ENCODE measurements at places on chromosomes 3 and 15.

DNA sequence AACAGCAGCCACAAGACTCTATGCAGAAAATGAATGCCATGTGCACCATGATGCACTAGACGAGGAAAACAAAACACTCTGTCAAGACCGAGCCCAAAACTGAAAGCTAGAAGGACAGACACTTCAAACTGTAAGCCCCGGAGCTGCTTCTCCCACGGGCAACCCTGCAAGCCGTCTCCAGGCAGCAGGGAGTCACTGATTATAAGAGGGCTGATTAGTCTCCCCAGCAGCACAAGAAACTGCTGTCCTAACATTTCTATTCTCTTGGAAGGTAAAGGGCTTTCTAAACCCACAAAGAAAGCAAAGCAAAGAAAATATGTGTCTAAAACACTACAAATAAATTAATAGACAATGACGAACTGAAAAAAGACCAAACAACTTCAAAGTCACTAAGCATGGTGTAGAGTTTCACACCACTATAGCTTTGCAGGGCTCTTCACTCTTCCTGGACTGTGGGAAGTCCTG, 15.5 kb downstream of the TBC1D2B start:
- DNase-seq: no peak

DNA sequence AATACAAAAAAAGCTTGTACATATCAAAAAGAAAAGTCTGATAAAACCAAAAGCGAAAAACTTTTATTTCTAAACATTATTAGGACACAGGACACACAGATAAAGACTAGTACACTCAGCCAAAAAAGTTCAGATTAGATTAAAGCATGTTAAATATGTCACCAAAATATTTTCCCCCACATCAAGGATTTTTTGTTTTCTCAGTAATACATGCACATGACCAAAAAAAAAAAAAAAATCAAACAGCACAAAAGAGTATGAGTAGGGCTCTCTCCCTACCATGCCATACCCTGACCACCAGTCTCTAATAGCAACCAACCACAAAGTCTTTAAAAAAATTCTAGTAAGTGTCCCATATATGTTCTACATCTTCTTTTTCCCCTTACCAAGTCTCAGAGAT, 77.4 kb downstream of the LRRFIP2 start:
- DNase-seq: no peak

GRCh38 chr3:29245441-29245840, 35.4 kb upstream of the RBMS3 start:
- DNase-seq: no peak

DNA sequence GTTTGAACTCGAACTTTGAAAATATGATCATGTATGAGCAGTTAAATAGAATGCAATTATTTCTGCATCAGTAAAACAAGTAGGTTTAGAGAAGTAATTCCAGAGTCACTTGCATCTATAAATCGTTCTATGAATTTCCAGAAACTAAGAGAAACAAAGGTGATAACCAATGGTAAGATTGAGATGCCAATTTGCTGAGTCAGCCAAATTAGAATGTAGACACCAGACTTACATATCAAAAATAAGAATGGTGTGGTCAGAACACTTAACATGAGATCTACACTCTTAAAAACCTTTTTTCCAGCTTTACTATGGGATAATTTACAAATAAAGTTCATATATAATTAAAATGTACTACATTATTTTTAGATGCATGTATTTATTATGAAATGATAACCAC, 1435.9 kb downstream of the OTOL1 start:
- DNase-seq: no peak

- DNase-seq: no peak
These were observed 41.9 kb downstream of the SLC6A1 start for GRCh38 chr3:11034309-11034985.

GRCh38 chr3:149826636-149827035, 13.6 kb downstream of the RNF13 start:
- no peak for DNase-seq

GRCh38 chr3:49785565-49786356, 581 bp downstream of the IP6K1 start:
- DNase-seq: peak; percentile 40

DNA sequence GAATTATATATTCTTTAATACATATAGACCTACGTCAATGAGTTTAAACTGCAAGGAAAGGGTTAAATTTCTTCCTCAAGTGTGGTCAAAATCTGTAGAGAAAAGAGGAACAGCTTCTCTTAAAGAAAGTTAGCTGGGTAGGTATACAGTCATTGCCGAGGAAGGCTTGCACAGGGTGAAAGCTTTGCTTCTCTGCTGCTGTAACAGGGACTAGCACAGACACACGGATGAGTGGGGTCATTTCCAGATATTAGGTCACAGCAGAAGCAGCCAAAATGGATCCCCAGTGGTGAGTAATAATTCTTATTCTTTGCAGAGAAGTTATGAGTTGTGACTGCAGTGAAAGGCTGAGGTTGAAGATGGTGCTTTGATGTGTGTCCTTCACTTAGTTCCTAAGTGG, at the start of gene CD86:
Gene CD86, plus strand, starts transcription at position 148 of the 400 bp plus-strand sequence. Its CDS starts 128 bp downstream, at position 276.
- peak; percentile 39 for DNase-seq

DNA sequence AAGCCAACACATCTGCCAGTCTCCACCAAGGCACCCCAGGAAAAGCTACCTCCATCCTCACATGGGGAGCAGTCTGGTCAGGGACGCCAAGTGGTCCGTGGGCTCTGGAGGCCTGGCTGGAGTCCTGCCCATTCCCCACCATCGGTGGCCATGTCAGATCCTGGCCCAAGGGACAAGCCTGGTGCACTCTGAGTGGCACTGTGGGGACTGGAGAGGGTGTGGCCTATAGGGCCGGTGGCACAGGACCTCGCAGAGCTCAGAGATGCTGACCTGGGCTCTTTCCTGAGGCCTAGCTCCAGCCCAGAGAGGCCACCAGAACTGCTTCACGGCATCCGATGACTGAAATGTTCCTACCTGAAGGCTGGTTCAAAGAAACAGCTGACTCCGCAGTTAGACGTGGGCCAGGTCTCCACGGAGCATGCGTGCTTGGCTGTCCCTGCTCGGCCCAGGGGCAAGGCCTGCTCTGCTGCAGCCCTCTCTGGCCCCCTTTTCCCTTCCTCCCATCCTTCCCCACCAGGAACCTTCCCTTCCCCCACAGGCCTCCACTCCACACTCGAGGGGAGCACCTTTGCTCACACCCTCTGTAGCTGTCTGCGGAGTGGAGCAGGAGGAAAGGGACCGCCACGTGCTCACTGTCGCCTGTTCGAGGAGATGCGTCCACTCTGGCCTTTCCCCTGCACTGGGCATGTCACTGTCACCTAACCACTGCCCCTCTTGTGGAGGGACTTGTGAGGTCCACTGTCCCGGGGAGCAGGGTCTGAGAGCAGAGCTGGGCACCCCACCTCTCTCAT, 119.3 kb downstream of the CHSY1 start:
- DNase-seq: no peak

DNA sequence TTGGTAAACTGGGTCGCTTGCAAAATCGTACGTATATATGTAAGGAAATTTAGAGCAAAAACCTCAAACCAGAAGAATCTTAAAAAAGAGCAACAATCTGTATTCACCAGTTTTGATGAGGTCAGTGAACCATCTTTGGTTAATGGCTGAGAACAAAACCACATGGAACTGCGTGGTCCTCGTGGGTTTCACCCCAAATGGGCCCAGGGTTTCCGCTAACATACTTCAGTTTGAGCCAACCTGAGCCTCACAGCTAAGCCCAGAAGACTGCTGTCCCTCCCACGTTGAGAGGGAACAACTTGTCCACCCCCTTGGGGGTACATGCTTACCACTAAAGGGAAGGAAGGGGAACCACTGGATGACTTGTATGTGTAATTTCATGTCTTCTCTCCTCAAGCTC, 204.6 kb downstream of the CACNA2D3 start:
- no peak for DNase-seq

DNA sequence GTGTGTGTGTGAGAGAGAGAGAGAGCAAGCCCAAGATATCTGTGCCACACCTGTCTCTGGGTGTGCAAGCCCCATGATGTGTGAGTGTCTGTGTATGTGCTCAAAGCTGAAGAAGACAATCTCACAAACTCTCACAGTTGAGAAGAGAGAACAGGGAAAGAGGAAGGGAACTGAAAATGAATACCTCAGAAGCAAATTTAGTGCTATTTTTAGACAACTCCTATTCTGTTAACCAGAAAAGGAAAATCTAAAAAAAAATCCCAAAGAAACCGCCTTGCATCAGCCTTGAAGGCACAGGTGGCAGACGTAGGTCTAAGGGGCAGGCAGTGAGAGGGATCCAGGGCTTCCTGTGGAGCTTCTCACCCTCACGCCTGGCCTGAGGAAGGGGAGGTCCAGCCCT, 47.8 kb downstream of the ATP2B2 start:
- no peak for DNase-seq

GRCh38 chr3:58588030-58588614, 10.9 kb upstream of the FAM107A start:
- no peak for DNase-seq

GRCh38 chr15:71562251-71562650, 248.1 kb upstream of the NR2E3 start:
- DNase-seq: no peak

- DNase-seq: no peak
These were observed 982.2 kb upstream of the EPHA6 start for GRCh38 chr3:95832146-95832545.

- no peak for DNase-seq
These were observed 27.6 kb downstream of the EEFSEC start for GRCh38 chr3:128180913-128181312.

DNA sequence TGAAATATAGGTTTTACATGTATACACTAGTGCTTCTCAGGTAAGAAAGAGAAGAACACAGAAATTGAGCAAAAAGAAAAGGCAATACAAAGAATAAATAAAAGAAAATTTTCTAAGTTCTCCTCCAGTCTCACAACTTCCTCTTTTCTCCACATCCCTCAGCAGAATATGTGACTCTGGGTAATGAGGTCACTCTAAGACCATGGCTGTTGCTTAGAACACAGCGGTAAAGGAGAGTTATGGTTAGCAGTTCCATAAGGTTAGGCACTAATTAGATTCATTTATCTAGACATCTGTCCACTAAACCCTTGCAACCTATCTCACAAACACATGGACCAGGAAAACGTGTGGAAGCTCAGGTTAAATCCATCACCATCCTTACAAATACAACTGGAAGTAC, 47.9 kb downstream of the IGSF11 start:
- DNase-seq: no peak

DNA sequence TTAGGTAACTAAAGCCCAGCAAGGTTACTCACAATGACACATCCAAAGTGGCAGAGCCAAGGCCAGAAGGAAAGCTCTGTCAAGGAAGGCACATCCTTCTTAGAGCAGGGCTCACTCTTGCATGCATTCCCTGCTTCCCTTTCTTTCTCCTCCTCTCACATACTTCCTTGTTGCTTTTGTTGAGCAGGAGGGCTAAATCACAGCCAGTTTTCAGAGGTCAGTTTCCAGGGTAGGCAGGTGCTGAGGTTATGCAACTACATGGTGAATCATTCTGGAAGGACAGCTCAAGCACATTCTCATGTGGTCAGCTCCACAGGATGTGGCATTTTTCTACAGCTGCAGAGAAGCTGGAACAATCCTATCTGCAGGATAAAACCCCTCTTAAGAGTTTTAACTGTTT, 275.6 kb downstream of the ZNF621 start:
- DNase-seq: no peak

GRCh38 chr15:48891232-48891765, 13.4 kb downstream of the EID1 start:
- DNase-seq: no peak

GRCh38 chr15:29438703-29439055, 169.1 kb upstream of the NSMCE3 start:
- no peak for DNase-seq

DNA sequence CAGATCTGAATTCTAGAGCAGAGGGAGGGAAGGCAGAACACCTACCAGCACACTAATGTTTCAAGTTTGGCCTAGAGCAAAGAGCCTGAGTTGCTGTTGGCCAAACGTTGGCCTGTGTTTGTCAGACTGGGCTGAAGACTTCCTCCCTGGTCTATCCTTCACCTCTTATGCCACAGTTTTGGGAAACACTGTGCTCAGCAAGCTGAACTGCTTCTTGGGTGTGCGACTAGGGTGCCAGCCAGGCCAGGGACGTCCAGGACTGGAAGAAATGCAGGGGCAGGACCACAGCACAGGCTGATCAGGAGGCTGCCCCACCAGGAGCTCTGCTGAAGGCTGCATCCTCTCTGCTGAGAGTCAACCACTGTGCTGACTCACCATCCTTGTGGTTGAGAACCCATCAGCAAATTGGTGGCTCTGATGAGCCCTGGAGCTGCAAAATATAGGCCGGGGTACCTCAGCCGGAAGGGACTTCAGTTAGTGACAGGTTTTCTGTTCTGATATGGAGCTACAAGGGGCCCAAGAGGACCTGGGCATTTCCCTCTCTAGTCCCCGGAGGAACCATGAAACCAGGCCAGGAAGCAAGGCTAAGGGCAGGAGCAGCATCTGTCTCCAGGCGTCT, 131.6 kb upstream of the RASGRP1 start:
- no peak for DNase-seq

GRCh38 chr3:61005591-61005990, 245.7 kb downstream of the FHIT start:
- DNase-seq: no peak

GRCh38 chr3:57952208-57952631, 56.0 kb upstream of the FLNB start:
- no peak for DNase-seq

DNA sequence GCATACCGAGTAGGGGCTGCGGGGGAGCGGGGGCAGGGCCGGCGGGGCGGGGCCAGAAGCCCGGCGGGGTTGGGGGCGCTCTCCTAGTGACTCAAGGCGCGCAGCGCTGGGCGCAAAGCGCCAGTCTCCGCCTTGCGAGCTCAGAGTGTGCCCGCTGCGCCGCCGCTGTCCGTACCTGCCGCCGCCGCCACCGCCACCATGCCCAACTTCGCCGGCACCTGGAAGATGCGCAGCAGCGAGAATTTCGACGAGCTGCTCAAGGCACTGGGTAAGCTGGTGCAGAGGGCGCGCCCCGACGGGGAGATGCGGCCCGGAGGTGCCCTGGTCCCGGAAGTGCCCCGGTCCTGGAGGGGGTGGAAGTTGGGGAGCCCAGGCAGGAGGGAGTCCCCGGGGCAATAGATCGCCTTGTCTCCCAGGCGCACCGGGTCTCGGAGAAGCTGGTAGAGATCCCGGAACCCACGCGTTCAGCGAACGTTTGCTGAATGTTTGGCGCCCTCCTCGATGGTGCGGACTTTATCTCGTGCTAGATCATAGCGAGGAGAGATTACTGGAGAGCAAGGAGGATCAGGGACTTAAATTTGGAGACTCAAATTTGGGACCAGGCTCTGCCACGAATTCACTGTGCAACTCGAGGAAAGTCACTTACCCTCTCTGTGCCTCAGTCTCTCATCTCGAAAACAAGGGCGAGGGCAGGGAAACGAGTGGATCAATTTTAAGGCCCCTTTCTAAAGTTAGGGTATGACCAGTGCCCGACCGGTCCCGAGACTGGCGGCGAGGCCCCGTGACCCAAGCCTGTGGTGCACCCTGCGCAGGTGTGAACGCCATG, at the start of gene CRABP1:
Gene CRABP1, plus strand, starts transcription at position 123 of the 826 bp plus-strand sequence. Its CDS starts 76 bp downstream, at position 199.
- DNase-seq: no peak

GRCh38 chr3:30222441-30222840, 384.0 kb upstream of the TGFBR2 start:
- no peak for DNase-seq

DNA sequence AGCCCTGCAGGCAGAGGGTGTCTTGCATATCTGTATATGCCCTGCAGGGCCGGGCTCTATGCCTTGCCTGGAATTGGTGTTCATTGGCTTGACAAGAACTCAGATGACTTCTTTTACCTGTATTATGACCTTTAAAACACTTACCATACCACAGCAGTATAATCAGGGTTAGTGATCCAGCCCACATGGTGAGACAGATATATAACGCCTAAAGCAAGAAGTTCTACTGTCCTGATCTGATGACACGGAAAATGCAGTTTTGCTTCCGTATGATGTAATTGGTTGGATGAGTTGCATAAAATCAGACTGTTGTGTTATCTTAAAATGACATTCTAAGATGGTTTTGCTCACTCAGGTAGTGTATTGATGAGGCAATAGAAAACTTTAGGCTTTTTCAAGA, 9.4 kb downstream of the CCDC174 start:
- no peak for DNase-seq
